Stomach (tissue), 19 donors: ENCODE measurements at places on chromosomes 4 and X.

- DNase-seq, result no peak
Observed at GRCh38 chr4:94537921-94538628, 86.3 kb downstream of the PDLIM5 start.

GRCh38 chr4:150782311-150782710 lies 200.4 kb downstream of the MAB21L2 start:
- peak; percentile 29 for DNase-seq

DNA sequence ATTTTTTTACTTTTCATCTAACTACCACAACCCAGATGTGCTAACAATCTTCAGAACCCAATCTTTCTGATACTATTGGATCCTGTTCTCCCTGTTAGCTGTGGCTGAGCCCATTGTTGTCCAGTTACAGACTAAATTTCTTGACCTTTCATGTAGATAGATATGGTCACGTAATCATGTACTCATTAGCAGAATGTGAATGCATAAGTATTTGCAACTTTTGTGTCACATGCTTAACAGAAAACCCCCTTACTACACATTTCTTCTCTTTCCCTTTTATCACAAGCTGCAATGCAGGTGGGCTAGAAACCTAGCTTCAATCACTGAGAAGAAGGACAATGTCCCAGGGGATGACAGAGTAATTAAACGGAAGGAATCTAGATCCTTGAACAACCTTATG lies 13.1 kb upstream of the FAM13A start:
- no peak for DNase-seq

DNA sequence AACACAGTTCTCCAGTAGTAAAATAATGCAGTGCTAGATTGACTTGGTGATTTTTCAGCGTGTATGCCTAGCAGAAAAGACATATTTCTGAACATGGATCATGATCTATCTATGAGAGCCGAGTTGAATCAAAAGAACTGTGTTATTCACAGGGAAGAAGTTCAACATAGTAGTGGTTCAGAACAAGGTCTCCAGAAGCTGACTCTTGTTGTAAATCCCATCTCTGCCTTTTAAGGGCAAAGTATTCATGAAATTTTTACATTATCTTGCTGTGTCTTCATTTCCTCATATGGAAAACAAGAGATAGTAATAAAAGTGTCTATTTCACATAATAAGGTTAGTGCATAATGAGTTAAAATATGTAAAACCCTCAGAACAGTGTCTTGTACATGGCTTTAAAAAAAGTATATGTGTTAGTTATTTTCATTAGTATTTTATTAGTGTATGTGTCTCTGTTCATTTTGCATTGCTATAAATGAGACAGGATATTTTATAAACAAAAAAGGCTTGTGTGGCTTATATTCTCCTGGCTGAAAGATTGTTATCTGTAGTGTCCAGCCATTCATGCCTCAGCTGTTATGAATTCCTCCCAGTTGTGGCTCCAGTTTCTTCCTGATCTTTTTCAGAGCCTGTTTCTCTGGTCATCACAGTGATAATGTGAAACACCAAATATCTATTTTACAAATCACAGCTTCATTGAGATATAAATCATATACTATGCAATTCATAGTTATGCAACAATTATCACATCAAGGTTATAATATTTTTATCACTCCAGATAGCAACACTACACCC lies 1351.2 kb downstream of the STIM2 start:
- no peak for DNase-seq

DNA sequence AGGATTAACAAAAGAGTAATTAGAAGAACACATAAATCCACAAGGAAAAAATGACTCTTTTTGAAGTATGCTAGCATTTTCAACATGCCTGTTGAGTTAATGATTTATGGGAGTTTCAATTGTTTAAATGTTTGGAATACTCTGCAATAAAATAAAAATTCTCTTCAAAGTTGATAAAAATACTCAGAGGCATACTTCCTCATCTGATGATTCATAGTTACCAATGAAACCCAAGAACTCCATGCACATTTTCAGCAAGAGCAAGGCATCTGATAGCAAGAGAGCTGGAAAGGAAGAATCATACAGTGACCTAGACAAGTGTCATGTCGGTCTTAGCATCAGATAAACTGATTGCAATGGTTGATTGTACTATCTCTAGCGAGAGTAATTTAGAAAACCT lies 443.7 kb upstream of the ATOH1 start:
- DNase-seq, result no peak

DNA sequence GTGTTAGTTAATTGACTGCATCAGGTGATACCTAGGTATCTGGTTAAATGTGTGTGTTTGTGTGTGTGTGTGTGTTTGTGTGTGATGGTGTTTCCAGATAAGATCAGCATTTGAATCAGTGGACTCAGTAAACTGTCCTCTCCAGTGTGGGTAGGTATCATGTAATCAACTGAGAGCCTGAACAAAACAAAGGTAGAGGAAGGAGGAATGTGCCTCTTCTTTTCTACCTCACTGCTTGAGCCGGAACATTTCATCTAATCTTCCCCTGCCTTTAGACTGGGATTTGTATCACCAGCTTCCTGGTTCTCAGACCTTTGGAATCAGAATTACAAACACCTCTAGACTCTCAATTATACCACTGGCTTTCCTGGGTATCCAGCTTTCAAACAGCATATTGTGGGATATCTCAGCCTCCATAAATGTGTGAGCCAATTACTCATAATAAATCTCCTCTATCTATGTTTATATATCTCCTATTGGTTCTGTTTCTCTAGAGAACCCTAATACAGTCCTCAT lies 120.5 kb downstream of the TBCK start:
- DNase-seq, result no peak

GRCh38 chr4:173091362-173091761 lies 77.2 kb upstream of the GALNT7 start:
- DNase-seq, result no peak

GRCh38 chr4:184196730-184197385 lies 20.8 kb downstream of the ENPP6 start:
- no peak for DNase-seq

GRCh38 chr4:22508376-22508775 lies 7.5 kb downstream of the ADGRA3 start:
- no peak for DNase-seq

- peak; percentile 49 for DNase-seq
Observed at GRCh38 chr4:52244848-52245247, 193.7 kb downstream of the SPATA18 start.

DNA sequence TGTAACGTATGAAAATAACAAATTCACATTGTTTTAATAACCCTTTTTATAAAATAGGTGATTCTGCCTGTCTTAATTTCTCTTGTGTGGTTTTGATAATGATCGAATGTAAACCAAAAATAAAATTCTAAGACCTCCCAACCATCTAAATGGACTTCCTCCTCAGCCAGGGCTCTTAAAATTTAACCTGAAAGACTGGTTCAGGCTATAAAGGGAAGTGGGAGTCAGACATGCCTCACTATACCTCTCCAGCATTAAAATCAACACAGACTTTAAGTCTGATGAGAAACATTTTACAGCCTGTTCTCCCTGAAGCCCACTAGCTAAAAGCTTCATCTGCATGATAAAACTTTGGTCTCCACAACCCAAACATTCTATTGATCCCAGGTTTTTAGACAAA lies 97.6 kb upstream of the STIM2 start:
- no peak for DNase-seq

- DNase-seq, result no peak
Observed at GRCh38 chr4:174847801-174848427, 18.9 kb upstream of the GLRA3 start.

- peak; percentile 49 for DNase-seq
Observed at GRCh38 chr4:147831551-147832171, 99.8 kb downstream of the ARHGAP10 start.

- no peak for DNase-seq
Observed at GRCh38 chrX:113384628-113385027, 544.0 kb upstream of the AMOT start.

DNA sequence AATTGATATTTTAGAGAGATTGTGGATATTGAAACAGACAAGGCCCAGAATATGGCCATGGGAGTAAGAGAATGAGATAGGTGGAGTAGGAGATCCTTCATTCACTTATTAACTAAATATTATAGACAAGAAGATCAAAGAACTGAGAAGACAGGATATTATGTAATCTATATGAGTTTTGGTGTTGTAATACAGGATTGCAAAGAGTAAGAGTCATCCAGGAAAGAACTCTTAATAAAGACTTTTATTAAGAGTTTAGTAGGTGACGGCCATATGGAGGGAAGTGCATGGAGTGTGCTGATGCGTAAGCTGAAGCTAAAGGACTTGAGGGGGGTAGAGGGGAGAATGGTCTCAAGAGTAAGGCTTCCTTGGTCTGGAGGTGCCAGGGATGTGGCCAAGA lies 153.7 kb downstream of the VEGFC start:
- DNase-seq, result no peak

DNA sequence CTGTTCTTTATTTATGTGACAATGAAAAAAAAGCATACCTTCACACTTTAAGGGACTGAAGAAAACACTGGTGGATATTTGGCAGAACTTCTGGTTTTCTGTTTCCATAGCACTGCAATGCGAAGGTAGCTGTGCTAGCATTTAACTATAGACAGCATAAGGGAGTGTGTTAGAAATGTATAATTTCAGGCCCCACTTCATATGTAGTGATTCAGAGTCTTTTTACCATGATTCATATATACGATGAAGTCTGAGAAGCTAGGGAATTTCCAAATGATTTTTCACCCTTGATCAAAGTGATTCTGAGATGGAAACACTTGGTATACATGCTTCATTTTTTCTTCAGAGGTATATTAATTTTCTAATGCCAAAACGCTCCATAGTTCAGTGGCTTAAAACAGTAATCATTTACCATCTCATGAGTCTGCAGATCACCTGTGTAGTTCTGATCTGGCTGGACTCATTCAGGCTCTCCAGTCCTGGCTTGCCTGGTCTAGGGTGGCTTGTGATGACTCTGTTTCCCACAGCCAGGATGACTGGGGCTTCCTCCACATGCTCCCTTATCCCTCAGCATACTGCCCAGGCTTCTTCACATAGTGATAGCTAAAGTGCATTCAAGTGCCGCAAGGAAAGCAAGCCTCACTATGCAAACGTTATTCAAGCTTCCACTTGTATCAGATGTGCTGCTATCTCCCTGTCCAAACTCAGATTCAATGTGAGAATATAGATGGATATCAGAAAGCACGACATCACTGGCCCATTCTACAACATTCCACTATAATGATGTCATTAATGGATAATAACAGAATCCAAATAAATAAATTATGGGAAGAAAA lies 790.1 kb downstream of the TECRL start:
- DNase-seq, result no peak
